ENCODE measurements at places on chromosomes 12 and 14.

GRCh38 chr12:4284306-4284705 is 10.7 kb downstream of the CCND2 start:
- DNase-seq: no peak

GRCh38 chr14:23119363-23120327 is 590 bp upstream of the CEBPE start:
- DNase-seq: peak; percentile 67

DNA sequence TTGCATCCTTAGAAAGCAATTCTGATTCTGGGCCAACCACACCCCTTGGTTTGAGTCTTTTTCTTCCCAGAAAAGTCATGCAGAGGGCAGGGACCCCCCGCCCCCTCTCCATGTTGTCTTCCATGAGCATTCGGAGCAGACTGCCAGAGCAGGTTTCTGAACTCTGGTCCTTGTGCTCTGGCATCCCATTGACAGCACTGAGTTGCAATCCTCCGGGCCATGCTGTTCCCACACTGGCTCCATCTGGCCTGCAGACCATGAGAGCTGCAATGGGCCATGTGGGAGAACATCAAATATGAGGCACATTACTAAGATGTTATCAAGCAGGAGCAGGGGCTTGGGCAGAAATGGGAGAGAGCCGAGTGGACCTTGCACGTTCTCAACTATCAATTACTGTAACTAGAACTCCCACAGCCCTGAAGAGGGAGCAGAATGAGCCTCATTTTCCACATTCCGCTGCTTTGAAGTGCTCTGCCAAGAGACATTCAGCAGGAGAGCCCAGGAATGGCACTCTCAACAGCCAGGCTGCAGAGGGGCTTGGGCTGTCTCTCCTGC is 157.4 kb downstream of the STXBP6 start:
- no peak for DNase-seq

DNA sequence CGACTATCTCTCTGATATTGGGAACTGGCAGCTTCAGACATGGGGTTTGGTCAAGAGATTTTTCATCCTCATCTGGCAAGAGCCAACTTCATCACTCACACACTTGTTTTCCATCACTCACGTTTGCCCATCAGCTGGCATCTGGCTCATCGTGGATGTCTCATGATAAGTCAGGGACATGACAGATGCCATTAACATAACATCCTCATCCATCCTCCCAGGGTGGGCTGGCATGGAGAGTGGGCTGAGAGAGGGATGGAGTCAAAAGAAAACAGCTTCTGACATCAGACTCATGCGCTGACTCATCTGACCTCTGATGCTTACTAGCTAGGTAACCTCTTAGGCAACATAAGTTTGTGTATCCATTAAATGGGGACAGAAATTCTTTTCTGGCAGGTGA is 1.8 kb upstream of the VSX2 start:
- no peak for DNase-seq

DNA sequence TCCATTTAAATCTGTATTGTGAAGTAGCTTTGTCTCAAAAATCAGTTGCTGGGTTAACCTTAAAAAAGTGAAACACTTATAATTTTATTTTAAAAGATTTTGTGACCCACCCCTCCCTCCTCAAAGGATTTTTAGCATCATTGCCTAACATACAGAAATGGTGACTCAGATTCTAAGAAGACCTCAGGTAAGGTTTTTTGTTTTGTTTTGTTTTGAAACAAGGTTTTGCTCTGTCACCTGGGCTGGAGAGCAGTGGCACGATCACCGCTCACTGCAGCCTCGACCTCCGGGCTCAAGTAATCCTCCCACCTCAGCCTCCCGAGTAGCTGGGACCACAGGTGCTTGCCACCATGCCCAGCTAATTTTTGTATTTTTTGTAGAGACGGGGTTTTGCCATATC is 74.2 kb downstream of the GNS start:
- no peak for DNase-seq

DNA sequence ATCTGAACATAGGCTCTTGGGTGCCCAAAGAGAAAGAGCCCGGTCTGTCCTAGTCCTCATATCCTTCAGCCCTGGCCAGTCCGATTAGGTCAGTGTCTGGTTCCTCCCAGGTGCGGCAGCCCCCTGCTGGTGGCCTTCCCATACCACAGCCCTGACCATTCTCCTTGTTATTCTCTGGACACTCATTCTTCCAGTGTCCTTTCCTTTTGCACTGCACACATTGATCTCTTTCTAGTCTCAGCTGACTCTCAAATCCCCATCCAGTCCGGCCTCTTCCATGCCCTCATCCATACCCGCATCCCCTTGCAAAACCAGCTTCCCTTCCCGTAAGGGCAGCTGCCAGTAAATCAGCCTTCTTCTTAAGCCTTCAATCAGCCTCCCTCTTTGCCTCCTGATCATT is 1316.3 kb downstream of the TMEM121 start:
- no peak for DNase-seq

- no peak for DNase-seq
These were observed 293.6 kb upstream of the RGS6 start for GRCh38 chr14:71638523-71639196.

- peak; percentile 60 for DNase-seq
These were observed 30.6 kb upstream of the NFKBIA start for GRCh38 chr14:35435177-35435576.

DNA sequence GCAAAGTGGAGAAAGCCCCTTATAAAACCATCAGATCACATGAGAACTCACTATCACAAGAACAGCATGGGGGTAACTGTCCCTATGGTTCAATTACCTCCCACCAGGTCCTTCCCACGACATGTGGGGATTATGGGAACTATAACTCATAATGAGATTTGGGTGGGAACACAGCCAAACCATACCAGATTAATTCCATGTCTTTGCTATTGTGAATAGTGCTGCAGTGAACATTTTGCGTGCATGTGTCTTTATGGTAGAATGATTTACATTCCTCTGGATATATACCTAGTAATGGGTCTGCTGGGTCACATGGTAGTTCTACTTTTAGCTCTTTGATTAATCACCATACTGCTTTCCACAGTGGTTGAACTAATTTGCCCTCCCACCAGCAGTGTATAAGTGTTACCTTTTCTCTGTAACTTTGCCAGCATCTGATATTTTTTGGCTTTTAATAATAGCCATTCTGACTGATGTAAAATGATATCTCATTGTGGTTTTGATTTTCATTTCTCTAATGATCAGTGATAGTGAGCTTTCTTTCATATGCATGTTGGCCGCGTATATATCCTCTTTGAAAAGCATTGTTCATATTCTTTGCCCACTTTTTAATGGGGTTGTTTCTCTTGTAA is 29.7 kb upstream of the SAV1 start:
- DNase-seq: no peak

DNA sequence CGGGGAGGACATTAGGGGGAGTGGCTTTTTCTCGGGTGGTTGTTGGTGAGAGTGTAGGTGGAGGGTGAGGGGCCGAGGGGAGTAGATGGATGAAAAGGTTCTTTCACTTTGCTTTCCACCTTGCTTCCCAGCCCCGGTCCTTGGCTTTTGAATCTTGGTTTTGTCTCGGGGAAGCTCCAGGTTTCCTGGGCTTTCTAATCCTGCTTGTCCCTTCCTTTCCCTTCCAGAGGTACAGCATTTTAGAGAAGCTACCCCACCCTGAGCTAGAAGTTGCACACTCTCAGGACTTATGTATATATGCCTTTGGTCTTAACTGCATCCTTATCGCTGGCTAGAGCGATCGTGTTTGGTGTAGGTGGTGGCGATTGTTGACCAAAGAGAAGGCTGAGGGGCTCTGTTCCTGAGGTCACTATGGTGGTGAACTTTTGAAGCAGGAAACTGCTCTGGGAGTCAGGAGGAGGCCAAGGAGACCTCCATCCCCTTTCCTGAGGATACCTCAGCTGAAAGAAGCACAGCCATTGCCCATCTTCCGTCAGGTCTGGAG is 862 bp downstream of the PIP4K2C start:
- no peak for DNase-seq

GRCh38 chr12:91804533-91804932 is 341.1 kb downstream of the BTG1 start:
- DNase-seq: no peak

GRCh38 chr14:61527325-61528100 is 167.8 kb upstream of the HIF1A start:
- DNase-seq: peak; percentile 68

DNA sequence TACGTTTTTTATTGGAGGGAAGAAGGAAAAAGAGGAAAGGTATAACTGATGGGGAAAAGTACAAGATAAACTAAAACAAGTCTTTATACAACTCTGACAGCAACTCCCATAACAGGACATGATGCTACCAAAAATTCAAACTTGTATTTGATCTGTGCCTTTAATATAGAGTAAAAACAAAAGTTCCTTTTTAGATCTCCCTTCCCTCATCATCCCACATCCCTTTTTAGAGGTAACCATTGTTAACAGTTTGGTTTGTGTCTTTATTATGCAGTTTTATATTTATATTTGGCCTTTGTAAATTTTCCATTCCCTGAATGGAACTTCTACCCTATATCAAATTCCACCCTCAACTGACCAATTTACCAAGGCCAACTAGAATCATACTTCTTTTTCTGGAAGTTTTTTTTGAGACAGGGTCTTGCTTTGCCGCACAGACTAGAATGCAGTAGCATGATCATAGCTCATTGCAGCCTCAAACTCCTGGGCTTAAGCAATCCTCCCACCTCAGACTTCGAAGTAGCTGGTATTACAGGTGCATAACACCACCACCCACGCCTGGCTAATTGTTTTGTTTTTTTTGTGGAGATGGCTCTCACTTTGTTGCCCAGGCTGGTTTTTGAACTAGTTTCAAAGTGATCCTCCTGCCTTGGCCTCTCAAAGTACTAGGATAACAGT is 36.9 kb downstream of the RAB21 start:
- no peak for DNase-seq

DNA sequence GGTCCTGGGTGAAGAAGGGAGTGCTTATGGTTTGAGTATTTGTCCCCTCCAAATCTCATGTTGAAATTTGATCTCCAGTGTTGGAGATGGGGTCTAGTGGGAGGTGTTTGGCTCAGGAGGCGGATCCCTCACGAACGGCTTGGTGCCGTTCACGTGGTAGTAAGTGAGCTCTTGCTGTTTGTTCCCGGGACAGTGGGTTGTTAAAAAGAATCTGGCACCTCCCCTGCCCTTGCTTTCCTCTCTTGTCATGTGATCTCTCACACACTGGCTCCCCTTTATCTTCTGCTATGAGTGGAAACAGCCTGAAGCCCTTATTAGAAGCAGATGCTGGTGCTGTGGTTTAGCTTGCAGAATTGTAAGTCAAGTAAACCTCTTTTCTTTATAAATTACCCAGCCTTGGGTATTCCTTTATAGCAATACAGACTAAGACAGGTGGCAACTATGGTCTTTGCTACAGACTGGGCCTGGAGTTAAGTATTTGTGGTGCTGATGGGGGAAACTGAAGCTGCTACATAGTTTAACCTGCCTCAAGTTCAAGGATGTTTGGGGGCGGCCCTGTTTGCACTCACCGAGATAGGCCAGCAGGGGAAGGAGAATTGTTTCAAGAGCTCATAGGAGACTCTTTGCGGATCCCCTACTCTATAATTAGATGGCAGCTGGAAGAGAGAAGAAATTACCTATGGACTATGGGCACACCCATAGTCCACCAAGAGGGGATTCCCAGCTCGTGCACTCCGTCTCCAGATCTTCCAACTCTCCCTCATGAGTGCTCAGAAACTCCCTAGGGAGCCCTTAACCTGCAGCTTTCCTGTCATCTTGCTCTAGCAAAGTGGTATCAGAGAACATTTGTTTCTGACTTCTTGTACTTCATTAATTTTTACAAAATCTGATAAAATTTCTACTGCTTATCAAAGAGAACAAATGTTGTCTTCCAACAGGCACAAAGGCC is 164.6 kb downstream of the SLC15A5 start:
- DNase-seq: no peak

- DNase-seq: peak; percentile 70
These were observed 3.4 kb upstream of the NXPH4 start for GRCh38 chr12:57213058-57213715.

DNA sequence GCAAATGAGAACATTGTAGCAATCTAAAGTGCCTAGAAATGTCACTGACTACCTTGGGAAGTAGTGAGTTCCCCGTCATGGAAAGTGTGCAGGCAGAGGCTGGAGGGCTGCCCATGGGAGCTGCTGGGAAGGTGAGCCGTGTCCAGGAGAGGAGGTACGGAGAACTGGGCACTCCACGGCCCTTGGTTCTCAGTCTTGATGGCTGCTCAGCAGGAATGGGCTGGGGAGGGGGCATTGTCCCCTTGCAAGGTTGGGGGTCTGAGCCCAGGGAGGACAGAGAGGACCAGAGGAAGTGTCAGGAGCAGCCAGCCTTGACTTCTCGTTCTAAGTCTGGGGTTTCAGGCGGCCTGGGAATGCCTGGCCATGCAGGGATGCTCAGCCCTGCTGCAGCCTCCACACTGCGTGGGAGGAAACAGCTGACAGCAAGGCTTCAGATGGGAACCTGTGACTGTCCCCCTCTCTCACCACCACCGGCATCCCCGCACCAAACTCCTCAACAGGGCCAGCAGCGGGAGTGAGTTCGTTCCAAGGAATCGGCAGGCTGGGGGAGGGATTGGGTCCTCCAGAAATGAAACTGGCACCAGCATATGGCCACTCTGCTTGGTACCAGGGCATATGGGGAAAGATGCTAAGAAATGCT is 140.2 kb downstream of the BCL11B start:
- no peak for DNase-seq

- DNase-seq: peak; percentile 95
These were observed 42.4 kb upstream of the EMP1 start for GRCh38 chr12:13154027-13154538.

GRCh38 chr12:108855284-108856169 is 1.9 kb downstream of the SSH1 start:
- peak; percentile 47 for DNase-seq

DNA sequence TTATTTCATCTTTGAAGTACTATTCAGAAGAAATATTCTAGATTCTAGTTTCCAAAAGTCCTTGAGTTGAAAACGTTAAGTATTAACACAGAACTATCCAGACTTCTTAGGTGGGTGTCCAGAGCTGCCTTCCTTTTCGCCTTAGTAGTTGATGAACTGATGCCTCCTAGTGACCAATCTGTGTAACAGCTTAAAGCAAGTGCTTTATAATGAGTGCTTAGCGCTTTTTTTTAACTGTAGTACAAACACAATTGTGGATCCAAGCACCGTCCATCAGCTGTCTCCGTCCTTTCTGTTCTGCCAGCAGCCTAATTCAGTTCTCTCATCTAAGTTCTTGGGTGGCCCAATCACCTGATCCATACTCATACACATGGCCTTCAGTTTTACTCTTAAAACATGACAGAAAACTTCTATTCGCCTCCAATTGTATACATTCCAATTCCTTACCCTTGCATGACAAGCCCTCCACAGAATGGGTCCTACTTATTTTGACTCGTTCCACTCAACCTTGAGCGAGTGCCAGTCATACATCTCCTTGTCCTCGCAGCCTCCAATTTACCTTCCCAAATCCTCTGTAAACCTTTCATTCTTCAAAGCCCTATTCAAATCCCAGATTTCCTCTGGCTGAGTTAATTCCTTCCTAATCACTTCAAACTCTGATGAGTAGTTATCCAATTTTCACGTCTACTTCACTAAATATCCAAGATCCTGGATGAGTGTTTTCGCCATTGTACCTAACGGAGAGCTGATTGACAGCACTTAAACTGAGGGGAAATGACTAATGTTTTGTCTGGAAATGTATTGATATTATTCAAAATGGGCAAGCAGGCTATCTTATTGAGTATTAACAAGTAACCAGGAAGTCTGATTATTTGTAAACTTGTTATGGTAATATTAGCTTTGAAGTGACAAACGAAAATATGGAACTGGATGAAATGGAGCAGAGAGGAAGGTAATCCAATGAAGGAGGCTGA is 5.8 kb upstream of the PHLDA1 start:
- peak; percentile 76 for DNase-seq
